ELR (cell line): ENCODE measurements at places on chromosomes 13 and 19.

- peak; percentile 64 for DNase-seq
Observed at GRCh38 chr19:36136964-36137686, 2.7 kb upstream of the CAPNS1 start.

GRCh38 chr13:41354416-41354815 lies 43.3 kb downstream of the NAA16 start:
- DNase-seq, result no peak

DNA sequence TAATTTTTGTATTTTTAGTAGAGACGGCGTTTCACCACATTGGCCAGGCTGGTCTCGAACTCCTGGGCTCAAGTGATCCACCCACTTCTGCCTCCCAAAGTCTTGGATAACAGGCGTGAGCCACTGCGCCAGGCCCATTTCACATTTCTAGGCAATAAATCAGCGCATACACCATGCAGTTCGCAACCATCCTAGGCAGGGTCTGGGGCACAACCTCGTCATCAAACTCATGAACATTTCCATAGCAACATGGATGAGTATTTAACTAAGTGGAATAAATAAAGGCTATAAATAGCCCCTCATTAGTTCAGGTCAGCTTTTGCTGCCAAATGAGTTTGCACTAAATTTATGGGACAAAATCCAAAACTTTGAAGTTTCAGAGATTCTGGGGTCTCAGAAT lies 8.2 kb downstream of the MEIS3 start:
- no peak for DNase-seq

DNA sequence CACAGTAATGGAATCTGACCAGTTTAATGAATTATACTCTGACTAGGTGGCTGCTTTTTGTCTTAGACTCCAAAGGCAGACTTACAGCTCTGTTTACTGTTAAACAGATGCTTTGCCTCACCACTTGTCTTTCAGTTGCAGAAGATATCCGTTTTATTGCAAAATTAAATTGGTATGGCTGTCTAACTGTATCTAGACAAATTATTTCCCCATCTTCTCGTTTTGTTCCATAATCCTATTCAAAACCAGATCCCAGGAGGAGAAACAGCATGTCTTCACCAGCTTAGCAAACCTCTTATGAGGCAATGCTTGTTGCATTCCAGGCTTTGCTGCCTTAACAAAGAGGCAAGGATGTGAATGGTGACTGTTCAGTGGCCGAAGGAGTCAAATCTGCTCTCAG lies 215.6 kb downstream of the TDRD3 start:
- DNase-seq, result no peak
